ENCODE measurements at places on chromosomes 13 and 19. TPM values are rescaled to one million over a fixed set of nuclear protein-coding genes. Genes with fewer than 3 reads are reported as not detected.

The HSD17B14 gene
- total RNA-seq = 3.5 TPM

The CYP2S1 gene
- 4.2 TPM for total RNA-seq

- no peak for DNase-seq
- H3K36me3 ChIP-seq = no peaks in the 10 kb centered on the region
- H3K4me1 ChIP-seq = peaks cover 2% of the 10 kb centered on the region
- no peak overlapping the region for H3K27ac ChIP-seq
Observed at GRCh38 chr19:41339936-41340335, 13.8 kb downstream of the TGFB1 start.

GRCh38 chr19:30144802-30145201, 202.8 kb downstream of the URI1 start:
- H3K27me3 ChIP-seq = peaks cover 16% of the 10 kb centered on the region
- H3K4me3 ChIP-seq = no peak overlapping the region
- no peaks in the 10 kb centered on the region for H3K4me1 ChIP-seq
- DNase-seq = no peak
- H3K36me3 ChIP-seq = no peaks in the 10 kb centered on the region

DNA sequence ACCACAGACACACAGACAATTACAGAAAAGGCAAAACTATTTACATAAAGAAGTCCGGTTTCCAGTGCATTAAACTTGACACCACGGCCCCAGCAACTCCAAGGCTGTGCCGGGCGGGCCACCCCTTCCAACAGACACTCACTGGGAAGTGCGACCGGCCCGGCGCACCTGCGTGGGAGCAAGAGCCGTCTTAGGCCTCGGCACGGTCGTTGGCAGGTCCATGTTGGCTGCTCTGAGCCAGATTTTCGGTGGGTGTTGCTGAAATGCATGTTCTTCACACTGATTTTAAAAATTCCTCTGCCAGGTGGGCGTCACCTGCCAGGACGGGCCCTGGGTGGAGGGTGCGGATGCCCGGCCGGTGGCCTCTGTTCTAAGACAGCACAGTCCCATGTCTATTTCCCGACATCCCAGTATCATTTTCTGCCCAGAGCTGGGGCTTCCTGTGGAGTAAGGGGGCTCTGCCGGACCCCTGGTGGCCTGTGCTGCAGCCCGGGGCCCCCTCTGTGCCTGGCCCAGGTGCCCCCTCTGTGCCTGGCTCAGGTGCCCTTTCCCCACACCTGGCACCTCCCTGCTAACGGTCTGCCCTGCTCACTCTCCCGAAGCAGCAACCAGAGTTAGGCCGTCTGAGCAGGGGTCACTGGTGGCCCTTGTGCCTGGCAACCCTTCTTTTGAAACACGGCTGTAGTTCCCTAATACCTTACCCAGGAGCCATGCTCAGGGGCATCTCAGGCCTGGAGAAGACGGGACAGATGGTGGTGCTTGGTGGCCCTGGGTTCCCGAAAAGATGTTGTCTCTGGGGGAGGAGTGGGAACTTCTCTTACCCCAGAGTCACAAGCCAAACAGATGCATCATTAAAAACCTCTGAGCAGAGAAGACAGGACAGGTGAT, 9.2 kb downstream of the TMEM255B start:
- H3K36me3 ChIP-seq = no peaks in the 10 kb centered on the region
- no peak overlapping the region for H3K4me3 ChIP-seq
- DNase-seq = no peak
- no peaks in the 10 kb centered on the region for H3K27me3 ChIP-seq
- no peaks in the 10 kb centered on the region for H3K4me1 ChIP-seq

The RASAL3 gene
- total RNA-seq = 22.4 TPM

The ZNF8 gene
- 4.6 TPM for total RNA-seq

GRCh38 chr13:32001154-32001768, 30.3 kb upstream of the FRY start:
- no peaks in the 10 kb centered on the region for H3K36me3 ChIP-seq
- DNase-seq = no peak
- no peak overlapping the region for H3K4me3 ChIP-seq
- H3K27ac ChIP-seq = no peak overlapping the region
- H3K27me3 ChIP-seq = no peaks in the 10 kb centered on the region

The APOE gene
- 169 TPM for total RNA-seq

The CDX2 gene
- 199 TPM for total RNA-seq

DNA sequence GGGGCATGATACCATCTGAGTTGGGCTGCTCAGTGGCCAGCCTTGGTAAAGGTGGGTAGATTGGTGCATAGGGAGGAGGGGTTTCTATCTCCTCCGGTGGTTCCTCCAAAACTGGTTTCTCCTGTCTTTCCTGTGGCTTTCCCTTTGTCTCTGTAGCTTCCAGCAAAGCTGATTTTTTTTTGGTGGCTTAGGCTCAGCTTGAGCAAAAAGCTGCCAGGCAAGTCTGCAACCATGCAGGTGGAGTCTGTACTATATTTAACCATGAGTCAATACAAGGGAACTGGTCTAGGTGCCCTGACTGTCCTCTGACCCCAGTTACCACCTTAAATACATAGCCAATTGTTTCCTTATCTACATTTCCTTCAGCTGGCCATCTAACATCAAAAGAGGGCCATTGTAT, 64.0 kb upstream of the ZNF681 start:
- H3K36me3 ChIP-seq = peaks cover 4% of the 10 kb centered on the region
- no peak overlapping the region for H3K27ac ChIP-seq
- DNase-seq = no peak
- H3K27me3 ChIP-seq = no peaks in the 10 kb centered on the region
- no peak overlapping the region for H3K4me3 ChIP-seq

The SLC10A2 gene
- not detected for total RNA-seq

GRCh38 chr19:41912899-41913537, 15.2 kb downstream of the ERFL start:
- H3K4me3 ChIP-seq = no peak overlapping the region
- H3K4me1 ChIP-seq = peaks cover 3% of the 10 kb centered on the region
- no peak for DNase-seq
- H3K27ac ChIP-seq = no peak overlapping the region
- no peaks in the 10 kb centered on the region for H3K36me3 ChIP-seq

GRCh38 chr19:6778386-6778785, 5.9 kb downstream of the VAV1 start:
- no peaks in the 10 kb centered on the region for H3K36me3 ChIP-seq
- no peaks in the 10 kb centered on the region for H3K4me1 ChIP-seq
- no peak for DNase-seq
- no peaks in the 10 kb centered on the region for H3K27me3 ChIP-seq
- H3K27ac ChIP-seq = no peak overlapping the region
- no peak overlapping the region for H3K4me3 ChIP-seq

DNA sequence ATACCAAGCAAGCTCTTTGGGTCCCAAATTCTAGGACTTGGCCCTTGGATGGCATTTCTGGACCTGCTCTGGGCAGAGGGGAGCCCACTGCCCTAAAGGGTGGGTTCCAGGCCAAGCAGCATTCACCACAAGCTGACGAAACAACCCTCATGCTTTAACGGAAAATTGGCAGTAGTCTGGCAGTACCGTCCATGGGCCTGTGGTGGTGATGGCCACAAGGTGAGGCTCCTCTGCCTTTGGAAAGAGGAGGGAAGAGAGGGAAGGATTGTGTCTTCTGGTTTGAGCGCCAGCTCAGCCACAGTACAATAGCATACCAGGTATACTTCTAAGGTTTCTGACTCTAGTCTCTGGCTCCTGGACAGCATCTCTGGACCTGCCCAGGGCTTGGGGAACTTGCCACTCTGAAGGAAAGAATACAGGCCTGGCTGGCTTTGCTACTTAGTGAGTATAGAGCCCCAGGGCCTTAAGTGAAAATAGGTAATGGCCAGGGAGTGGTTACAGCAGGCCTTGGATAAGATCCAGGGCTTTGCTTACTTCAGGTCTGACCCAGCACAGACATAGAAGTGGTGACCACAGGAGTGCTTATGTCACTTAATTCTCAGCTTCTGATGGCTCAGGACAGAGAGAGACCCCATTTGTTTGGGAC, 595.5 kb downstream of the LMO7 start:
- DNase-seq = no peak
- no peaks in the 10 kb centered on the region for H3K4me1 ChIP-seq
- no peak overlapping the region for H3K27ac ChIP-seq
- no peaks in the 10 kb centered on the region for H3K27me3 ChIP-seq
- H3K4me3 ChIP-seq = no peak overlapping the region

DNA sequence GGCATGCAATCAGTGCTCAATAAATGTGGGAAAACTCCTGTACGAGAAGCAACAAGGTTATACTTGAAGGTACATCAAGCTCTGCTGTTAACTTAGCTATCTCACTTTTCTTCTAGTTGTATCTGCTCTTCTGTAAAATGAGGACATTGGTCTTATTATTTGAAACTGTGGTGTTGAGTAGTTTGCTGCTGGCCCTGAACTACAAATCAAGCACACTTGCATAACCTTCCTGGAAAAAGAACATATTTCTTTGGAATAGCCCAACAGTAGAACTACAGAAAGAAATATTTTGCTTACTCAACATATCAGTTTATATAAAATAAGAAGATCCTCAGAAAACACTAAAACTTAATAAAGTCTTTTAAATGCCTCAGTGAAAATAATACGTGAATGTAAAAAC, 203.0 kb downstream of the KCTD12 start:
- no peak overlapping the region for H3K4me3 ChIP-seq
- H3K27ac ChIP-seq = no peak overlapping the region
- no peaks in the 10 kb centered on the region for H3K4me1 ChIP-seq
- no peak for DNase-seq

- no peaks in the 10 kb centered on the region for H3K36me3 ChIP-seq
- H3K27me3 ChIP-seq = no peaks in the 10 kb centered on the region
- H3K4me3 ChIP-seq = no peak overlapping the region
- DNase-seq = no peak
- H3K4me1 ChIP-seq = peaks cover 27% of the 10 kb centered on the region
Observed at GRCh38 chr13:74128156-74128767, 5.9 kb downstream of the KLF12 start.

The FFAR1 gene
- not detected for total RNA-seq

The LIPE gene
- total RNA-seq = 22.2 TPM

The LGI4 gene
- total RNA-seq = 24.8 TPM

The NCCRP1 gene
- 0.14 TPM for total RNA-seq

- DNase-seq = peak; percentile 89
Observed at GRCh38 chr19:42295831-42296525, 6.0 kb upstream of the PRR19 start.

Measured in transverse colon (tissue), 4 donors.